ENCODE measurements at places on chromosomes 5 and 9. TPM values are rescaled to one million over a fixed set of nuclear protein-coding genes. Genes with fewer than 3 reads are reported as not detected.

GRCh38 chr9:9747787-9748186, 865.0 kb downstream of the PTPRD start:
- DNase-seq = no peak

Gene SMIM33
- 0.46 TPM for polyA plus RNA-seq

Gene OR1L1
- polyA plus RNA-seq = not detected

DNA sequence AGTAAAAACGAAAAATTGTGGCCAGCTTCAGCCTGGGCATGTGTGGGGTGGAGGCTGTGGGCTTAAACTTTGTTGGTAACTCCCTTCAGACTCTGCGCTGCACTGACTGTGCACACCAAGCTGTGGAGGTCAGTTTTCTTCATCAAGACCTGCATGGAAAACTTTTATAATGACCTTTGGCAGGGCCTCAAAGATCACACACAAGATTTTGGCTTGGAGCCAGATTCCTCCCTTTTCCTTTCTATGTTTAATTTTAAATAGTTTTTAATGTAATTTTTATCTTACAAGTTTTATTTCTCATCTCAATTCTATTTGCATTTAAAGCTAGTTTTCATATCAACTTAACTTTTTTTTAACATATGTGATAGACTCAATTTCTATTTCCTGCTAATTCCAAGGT, 1211.1 kb upstream of the CDH18 start:
- DNase-seq = peak; percentile 3

Gene LCN1
- polyA plus RNA-seq = not detected

- peak; percentile 42 for DNase-seq
These were observed 172.2 kb upstream of the ANKRD55 start for GRCh38 chr5:56405116-56405908.

DNA sequence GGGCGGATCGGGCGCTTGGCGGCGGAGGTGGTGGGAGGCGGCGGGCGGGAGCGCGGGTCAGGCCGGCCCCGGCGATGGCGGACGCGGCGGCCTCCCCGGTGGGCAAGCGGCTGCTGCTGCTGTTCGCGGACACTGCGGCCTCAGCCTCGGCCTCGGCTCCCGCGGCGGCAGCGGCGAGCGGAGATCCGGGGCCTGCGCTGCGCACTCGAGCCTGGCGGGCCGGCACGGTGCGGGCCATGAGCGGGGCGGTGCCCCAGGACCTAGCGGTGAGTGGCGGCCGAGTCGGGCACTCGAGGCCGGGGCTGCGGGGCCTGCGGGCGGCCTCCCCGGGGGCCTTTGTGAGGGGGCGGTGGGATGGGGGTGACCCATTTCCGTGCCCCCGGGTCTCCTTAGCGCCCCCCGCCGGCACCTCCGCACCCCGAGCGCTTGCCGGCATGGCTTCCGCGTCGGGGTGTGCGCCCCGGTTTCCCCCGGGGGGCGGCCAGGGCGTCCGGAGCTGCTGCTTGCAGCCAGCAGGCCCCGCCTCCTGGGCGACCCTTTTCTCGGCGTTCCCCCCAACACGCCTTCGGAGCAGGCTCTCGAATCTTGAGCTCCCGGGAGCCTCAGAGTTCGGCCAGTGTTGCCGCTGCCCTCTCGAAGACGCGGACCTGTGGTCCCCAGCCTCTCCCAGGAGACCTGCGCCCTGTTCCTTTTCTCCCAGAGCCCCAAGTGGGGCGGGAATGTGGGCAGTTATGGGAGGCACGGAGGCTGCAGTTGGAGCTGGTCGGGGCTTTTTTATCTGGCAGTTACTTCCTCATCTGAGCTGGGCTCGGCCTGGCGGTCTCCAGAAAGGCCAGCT, 456 bp downstream of the KDM3B start:
- DNase-seq = peak; percentile 87

GRCh38 chr9:109993250-109993978, 213.4 kb downstream of the PALM2AKAP2 start:
- no peak for DNase-seq

All from stomach (tissue), 19 donors.